ENCODE measurements at places on chromosomes 3 and 15. TPM values are rescaled to one million over a fixed set of nuclear protein-coding genes. Genes with fewer than 3 reads are reported as not detected.

Gene CORO2B
- 14.1 TPM for total RNA-seq

Gene FHIT
- total RNA-seq, result 3.3 TPM

Gene B3GALNT1
- 29.2 TPM for total RNA-seq

Gene MYO5C
- total RNA-seq, result under 0.01 TPM

Gene RTP1
- total RNA-seq, result not detected

Gene ENTPD3
- 0.36 TPM for total RNA-seq

- no peak for DNase-seq
These were observed 68.7 kb downstream of the SENP2 start for GRCh38 chr3:185654758-185655145.

DNA sequence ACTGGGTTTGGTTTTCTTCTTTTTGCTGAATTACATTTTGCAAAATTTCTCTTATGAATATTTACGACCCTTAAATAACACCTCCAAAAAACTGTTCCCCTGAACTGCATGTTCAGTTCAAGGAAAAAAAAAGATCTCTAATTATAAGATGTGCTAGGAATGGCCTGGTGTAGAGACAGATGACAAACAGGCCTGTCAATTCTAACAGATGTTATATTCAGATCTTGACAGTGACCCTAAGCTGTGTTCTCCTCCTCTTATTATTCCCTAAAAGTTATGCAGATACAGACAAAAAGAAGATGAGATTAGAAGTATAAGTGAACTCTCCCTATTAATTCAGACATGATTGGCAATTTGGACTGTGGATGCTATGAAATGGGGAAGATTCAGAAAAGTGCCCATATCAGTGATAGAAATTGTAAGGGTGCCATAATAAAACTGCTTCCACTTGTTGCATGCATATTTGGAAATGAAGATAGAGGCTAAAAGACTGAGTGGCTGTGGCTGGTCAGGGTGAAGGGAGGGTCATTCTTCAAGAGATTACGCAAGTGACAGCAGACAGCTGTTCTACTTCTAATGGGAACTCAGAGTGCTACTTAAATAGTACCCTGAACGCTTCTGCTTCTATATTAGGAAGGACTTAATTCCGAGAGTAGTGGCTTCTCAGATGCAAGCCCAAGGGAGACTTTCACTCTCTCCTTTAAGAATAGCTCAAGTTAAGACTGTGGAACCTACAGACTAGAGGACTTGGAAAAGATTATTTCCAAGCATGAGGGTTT is 75.5 kb downstream of the ADAMTS9 start:
- DNase-seq, result no peak

DNA sequence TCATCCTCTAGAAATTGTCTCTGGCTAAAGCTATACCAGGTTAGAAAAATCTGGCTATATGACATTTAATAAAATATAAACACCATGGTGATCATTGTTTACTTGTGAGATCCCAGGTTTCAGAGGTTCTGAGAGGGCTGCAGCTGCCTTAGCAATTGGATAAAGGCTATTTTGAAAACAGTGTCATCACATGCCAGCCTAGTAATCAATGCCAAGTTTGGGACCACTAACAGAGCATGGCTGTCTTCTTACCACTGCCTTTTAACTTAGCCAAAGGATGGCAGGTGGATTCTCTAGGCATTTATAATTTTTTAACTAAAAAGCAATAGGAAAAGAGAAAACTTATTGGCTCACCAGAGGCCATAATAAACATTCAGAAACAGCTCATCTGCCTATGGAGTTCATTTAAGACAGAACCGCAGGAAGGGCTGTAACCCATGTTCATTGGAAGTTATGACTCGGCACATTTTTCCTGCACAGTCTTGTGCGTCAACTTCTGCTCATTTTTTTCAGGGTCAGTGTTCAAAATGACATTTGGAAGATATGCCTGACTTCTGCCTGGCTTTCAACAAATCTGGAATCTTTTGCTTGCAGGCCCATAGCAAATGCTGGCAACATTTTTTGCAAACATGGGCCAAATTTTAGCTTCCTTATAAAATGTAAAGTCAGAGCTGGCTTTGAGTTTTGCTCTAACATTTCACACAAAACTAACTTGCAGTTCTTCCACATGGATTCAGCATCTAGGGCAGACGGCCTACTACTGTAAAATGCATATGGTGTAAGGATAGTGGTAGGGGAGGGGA is 476.0 kb upstream of the TBL1XR1 start:
- peak; percentile 81 for DNase-seq

- DNase-seq, result peak; percentile 96
These were observed 3.0 kb downstream of the XIRP1 start for GRCh38 chr3:39189150-39189958.

DNA sequence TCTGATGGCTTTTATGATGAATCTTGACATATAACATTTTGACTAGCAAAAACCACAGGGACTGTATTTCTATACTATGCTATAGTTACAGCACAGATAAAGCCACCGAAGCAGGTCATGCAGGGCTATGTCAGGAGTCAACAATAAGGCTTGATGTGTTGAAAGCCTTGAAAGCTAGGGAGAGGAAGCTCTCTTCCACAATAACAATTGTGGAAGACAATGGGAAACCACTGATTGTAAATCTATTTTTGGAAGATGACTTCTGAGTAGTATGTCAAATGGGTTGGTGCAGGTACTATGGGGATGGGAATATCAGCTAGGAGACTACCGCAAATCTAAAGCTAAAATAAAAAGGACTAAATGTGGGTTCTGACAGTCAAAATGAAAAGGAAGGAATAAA is 4.0 kb upstream of the AQR start:
- DNase-seq, result no peak

DNA sequence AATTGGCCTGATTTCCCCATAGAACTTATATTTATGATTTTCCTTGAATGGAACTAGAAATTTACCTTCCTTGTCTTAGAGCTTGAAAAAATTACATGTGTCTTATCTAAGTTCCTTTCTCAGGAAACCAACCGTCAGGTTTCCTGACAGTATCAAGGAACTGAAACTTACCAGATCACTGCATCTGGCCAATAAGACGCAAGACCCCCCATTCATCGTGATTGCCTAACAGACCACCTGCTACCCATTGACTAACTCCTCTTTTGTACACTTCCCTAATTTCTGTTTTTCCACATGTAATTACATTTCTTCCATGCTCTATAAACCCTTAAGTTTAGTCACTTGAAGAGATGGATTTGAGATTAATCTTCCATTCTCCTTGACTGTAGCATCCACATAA is 517.2 kb upstream of the CBLB start:
- no peak for DNase-seq

DNA sequence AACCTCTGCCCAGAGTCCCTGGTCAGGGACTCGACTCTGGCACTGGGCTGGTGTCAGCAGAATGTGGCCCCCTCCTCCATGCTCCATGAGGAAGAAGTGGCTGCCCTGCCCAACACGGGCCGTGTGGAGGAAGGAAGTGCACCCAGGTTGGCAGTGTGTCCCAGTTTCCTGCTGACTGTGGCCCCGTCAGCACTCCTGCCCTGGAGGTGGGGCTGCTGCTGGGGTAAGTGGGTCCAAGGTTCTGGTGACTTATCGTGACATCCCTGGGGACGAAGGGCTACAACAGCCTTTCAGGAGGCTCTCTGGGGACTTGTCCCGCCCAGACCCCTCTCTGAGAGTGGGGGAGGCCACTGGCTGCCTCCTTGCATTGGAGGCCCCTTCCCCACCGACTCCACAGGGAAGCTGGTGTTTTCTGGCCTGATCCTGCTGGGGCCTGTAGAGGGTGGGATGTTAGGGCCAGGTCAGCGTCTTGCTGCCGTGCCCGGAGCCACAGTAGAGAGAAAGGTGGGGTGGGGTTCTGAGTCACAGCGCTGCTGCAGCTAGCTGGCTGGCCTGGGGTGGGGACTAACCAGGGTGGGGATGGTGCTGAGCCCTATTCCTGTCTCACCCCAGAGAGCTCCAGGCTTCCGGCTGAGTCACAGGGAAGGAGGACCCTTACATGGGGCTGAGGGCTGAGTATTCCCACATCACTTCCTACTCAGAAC is 10.5 kb downstream of the SEMA4B start:
- DNase-seq, result peak; percentile 96

DNA sequence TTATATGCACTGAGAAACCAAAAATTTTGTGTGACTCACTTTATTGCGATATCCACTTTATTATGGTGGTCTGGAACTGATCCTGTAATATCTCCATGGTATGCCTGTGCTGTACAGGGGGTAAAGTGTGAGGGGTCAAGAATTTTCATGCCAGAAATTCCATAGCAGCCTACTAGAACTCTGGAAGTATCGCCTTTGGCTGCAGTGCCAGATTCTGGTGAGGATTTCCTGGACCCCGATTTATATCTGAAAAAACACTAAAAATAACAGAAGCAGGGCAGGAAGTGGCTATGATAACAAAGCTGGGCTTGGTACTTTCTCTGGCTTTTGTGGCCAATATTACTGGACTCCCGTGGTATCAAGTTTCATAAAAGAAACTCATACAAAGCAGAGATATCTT is 36.4 kb downstream of the CCDC80 start:
- no peak for DNase-seq

DNA sequence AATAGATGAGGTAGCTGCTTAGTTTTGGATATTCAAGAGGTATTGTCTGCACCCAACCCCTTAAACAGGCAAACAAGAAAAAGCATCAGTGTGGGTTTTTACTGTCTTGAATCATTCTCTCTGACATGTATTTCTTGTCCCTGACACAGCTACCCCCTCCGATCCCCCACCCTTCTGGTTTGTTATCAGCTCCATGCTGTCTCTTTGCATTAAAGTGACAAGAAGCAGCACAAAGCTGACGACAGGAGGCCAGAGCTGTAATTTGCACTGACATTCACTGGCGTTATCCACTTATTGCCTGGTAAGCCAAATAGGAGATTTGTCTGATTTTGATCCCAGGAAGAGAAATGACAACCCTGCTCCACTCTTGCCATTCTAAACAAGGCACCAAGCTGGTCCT is 83.3 kb upstream of the SNRK start:
- no peak for DNase-seq

- no peak for DNase-seq
These were observed 1.2 kb downstream of the TNFAIP8L3 start for GRCh38 chr15:51093488-51093838.

- peak; percentile 10 for DNase-seq
These were observed 75.6 kb downstream of the APBA2 start for GRCh38 chr15:28961391-28961790.

DNA sequence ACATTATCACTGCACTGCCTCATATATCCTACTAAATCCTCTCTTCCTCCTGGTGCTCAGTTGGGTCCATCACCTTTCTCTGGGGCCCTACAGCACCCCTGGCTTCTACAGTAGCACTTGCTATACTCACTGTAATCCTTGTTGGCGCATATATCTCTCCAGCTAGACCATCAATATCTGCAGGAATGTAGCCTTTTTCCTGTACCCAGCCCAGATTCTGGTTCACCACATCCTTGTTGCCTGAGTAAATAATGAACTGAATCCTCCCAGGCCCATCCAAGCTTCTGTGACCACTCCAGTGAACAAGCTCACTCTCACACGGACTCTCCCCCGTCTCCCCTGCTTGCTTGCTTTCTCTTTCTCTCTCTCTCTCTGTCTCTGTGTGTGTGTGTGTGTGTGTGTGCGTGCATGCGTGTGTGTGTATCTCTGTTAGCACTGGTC is 62.5 kb upstream of the LIPC start:
- peak; percentile 86 for DNase-seq

DNA sequence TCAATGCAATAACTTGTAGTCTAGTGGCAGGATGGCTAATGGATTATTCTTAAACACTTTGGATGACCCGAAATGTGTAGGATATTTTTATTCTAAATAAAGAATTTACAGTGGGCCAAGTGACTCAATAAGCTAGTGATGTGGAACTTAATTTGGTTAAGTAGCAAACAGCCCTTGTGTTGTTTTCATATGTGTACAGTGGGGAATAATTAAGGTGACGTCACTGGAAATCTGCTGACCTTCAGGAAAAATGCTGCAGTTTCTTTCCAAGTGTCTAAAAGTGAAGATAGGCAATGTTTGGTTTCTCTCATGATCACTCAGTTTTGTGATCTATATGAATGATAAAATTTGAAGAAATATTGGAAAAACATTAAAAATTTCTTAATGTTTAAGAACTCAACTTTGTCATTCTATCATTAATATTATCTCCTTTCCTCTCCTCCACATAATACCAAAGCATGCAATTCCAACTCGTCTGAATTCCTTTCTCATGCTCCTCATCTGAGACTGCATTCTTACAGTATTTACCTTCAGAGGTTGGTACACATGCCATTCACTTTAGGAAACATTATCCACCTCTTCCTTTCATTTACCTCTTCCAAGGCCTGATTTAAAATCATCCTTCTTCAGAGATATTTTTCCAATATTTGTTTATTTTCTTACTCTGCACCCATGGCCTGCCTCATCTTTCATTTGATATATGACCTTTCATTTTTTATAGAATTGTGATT is 414.6 kb upstream of the ARPP21 start:
- DNase-seq, result no peak
